NCI-H2227 treated with DMSO at 0.1 percent for 48 hours (cell line): ENCODE measurements at places on chromosomes 11 and 22.

GRCh38 chr11:72828081-72828567, 13.9 kb downstream of the ATG16L2 start:
- DNase-seq = no peak

DNA sequence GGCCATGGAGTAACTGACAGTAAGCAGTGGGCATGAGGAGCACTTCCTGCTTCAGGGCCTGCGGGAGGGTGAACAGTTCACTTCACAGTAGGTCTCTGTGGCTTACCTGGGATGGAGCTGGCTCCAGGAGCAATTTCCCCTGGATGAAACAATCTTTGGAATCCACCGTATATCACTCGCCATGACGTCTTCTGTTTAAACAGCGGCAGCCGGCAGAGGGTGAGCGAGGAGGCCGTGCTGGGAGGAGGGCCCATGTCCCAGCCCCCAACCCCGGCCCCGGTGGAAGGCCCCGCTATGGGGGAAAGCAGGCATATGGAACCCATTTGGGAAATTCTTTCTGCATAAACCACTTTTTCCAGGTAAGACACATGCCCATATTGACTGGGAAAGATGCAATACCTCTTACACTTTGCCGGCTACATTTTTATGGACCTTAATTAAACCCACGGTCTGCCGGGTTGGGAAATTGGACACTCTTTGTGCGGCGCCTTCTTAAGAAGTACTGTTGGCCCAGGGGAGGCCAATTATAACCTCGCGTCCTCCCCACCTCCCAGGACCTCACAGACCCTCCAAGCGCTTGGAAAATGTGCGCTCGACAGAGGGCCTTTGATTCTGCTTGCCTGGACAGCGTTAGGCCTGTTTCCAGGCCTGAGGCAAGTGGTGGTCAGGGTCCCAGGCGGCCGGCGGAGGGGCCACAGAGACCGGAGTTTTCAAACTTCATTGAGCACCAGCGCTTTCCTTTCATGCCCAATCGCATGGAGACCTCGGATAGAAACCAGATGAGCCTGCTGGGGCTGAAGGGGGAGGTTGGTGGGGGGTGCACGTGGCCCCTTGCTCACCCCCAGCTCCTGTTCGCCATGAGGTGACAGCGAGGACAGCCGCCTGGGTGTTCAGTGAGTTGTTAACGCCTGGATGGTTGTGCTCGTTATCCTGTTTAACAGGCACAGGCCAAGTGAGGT, 40.4 kb downstream of the SMIM38 start:
- no peak for DNase-seq

DNA sequence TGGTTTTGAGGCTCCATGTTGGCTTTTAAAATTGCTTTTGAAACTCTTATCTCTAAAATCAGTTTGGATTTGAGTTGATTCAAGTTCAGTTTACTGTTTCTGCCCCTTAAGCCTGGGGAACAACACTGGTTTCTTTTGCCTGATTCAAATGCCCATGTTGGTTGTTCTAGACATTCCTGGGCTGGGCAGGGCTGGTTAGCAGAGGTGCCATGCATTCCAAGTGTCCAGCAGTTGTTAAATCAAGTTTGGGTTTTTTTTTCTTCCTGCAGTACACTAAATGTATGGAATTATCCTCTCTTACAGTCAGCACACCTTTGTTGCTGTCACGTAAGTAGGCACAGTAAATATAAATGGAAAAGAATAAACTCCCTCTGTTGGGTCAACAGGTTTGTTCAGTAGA, 67.2 kb upstream of the MTMR2 start:
- no peak for DNase-seq

GRCh38 chr11:111387363-111387762, 8.3 kb upstream of the POU2AF1 start:
- no peak for DNase-seq

DNA sequence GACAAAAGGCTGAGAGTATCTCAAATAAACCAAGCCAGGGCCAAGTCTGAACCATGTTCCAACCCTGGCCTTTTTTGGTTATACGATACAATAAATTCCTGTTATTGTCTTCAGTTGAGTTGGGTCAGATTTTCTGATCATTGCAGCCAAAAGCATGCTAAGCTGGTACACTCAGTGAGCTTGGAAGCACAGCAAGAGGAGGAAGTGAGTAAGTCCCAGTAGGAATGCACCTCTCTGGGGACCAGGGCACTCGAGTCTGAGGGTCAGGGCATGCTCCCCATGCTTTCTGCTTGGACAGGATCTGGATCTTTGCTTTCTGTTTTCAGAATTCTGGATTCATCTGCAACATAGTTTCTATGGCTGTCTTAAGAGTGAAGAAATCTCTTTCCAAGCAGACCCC, 73.1 kb downstream of the TMPRSS5 start:
- no peak for DNase-seq

GRCh38 chr22:36358533-36359469, 29.0 kb downstream of the MYH9 start:
- no peak for DNase-seq

DNA sequence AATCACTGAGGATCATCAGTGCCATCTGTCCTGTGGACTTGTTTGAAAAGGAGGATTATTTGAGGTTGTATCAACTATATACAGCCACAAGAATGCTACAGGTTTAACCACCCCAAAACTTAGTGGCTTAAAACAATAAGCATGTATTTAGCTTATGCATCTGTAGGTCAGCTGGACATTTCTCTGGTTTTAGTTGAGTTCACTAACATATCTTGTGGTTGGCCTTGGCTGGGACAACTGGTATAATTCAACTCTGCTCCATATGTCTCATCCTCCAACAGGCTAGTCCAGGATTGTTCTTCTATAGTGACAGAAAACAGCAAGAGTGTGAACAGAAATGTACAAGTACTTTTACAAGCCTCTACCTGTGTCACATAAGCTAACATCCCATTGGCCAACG, 49.9 kb upstream of the SOX6 start:
- no peak for DNase-seq

DNA sequence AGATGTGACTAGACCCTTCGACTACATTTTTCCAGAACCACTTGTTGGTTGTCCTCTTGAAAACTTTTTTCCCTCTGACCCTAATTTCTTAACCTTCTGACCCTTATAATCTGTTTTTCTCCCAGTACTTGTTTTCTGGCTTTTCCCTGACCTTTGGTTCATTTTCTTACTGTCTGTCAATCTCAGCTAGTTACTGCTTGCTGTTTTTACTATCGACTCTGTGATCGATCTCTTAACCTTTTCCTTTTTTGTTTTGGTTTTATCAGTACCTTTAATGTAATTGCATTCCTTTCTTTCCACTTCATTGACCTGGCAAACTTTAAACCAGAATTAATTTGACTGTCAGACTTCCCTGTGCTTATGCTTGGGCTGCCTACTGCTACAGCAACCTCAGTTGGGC, 92.8 kb downstream of the DDX10 start:
- no peak for DNase-seq

- DNase-seq = no peak
Observed at GRCh38 chr11:88806410-88806809, 259.4 kb downstream of the GRM5 start.

DNA sequence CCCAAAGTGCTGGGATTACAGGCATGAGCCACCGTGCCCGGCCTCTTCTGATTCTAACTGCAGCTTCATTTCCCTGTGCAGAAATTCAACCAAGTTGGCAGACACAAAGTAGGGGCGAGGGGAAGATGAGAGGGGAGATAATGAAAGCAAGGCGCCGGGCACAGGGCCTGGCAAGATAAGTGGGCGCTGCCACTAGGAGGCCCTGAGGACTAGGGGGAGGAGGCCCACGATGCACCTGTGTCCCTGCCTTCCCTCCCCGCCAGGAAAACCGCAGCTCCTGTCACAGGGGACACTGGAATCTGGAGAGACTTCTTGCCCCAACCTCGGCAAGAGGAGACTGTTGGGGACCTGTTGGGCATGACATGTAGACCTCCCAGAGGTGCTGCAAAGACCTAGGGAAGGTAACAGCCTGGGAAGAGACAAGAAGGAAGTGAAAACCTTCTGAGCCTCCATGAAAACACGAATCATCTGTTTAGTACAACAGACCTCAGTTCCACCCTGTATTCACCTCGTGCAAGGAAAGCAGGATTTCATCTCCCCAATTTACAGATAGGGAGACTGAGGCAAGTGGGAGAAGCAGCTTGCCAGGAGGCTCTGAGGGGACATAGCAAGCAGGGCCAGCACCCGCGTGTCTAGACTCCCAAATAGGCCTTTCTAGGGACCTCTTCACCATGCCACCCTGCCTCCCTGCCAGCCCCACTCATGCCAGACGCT, 3.1 kb upstream of the LGALS1 start:
- DNase-seq = no peak

- no peak for DNase-seq
Observed at GRCh38 chr11:78295991-78296930, 107.5 kb downstream of the USP35 start.

- DNase-seq = peak; percentile 4
Observed at GRCh38 chr11:108494182-108494581, 4.0 kb downstream of the POGLUT3 start.

- no peak for DNase-seq
Observed at GRCh38 chr22:26565889-26566288, 24.0 kb downstream of the TPST2 start.
